ENCODE measurements at places on chromosomes 7 and 10.

DNA sequence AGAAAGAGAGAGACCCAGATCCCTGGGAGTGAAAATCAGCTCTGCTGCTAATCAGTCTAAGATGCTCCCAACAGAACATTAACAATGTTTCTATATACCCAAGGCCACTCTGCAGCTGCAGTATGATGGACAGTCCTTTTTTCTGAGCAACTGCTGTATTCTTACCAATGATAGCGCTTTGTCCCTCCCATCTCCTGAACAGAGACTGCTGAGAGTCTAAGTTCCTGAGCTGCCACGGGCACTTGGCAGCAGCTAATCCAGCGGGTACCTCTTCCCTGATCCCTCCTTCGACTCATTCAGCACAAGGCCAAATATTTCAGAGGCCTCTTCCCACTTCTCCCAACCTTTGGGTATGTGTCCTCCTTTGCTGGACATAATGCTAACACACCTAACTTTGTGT lies 7.7 kb downstream of the CPVL start:
- DNase-seq, result no peak

DNA sequence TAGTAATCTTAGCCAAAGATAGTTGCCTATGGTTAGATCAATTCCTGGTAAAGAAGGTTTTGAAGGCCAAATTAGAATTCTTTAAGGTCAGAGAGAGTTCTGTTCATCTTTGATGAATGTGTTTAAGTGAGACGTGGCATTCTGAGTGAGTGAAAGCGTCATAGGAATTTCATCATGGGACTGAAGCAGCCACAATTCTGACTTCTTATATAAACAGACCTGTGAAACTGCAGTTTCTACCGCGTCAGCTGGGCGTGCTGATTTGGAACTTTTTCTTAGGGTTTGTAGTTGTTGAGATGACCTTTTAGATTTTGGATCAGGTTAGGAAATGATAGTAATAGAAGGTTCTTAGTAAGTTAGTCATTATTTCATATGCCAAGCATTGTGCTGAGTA lies 103.8 kb downstream of the CNNM2 start:
- no peak for DNase-seq

GRCh38 chr10:16966991-16967865 lies 150.0 kb upstream of the RSU1 start:
- DNase-seq, result no peak

DNA sequence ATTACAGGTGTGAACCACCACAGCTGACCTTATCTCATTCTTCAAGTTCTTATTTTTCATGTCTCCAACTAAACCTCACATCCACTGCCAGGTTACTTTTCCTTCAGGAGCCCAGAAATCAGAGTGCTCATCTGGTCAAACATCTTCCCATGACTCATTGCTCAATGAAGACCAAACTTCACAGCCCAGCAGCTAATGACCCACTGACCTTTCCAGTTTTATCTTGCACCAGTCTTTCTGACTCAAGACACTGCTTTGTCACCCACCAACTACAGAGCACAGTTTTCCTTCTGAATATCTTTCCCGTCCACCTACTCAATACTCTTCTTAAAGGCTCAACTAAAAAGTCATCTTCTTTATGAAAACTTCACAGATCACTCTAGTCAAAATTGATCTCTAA lies 245.1 kb downstream of the CHCHD3 start:
- no peak for DNase-seq

- no peak for DNase-seq
Measured at GRCh38 chr10:71161425-71161824, 50.9 kb upstream of the UNC5B start.

GRCh38 chr10:14240253-14241189 lies 90.2 kb downstream of the FRMD4A start:
- no peak for DNase-seq

- no peak for DNase-seq
Measured at GRCh38 chr10:79223091-79224048, 123.9 kb upstream of the PPIF start.

- DNase-seq, result no peak
Measured at GRCh38 chr10:22927661-22928403, at the start of gene ARMC3. Gene ARMC3, plus strand, starts transcription at chr10:22928053. Its CDS starts 3,944 bp downstream, at chr10:22931997.

DNA sequence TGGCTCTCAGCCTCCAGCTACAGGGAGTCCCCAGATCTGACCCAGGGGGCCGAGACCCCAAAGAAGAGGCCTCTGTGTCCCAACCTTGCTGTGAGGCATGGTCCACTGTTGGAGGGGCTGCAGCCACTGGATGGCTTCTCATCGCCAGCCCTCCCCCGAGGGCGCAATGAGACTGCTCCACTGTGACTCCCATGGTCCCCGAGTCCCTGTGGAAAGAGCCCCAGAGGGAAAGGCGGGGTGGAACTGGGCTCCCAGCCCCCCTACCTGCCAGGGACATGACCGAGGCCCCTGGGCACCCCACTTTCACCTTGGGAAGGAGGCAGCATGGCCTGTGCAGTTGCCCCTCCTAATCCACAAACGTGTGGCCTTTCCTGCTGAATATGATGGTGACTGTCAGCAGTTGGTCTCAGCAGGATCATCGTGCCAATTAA lies 33.5 kb upstream of the RET start:
- no peak for DNase-seq

DNA sequence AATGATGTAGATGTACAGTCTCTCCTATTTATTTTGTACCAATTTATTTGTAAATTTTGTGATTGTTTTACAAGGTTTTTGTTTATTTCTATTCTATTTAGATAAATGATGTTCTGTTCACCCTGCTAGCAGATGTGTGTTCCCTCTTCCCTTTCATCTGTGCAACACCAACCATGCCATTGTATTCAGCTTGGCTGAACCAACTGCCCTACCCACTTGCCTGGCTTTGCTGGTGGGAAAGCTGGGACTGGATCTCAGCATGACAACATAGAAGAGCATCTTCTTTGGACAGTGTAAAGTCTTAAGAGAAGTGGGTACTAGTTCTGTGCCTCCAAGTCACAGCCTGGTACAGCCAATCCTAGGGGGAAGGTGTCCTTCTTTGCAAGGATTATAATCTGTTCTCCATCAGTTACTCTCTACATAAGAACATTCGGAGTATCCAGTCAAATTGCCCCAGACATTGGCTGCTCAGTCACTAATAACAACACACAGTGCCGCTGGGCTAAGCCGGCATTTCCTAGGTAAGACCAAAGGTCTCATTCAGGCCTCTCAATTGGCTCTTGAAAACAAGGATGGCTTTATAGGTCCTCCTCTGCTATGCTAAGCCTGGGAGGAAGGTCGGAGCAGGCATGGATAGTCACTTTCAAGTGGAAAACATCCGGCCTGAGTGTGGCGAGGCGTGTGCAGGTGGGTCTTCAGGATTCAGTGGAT lies 109.7 kb downstream of the NT5C2 start:
- DNase-seq, result no peak

DNA sequence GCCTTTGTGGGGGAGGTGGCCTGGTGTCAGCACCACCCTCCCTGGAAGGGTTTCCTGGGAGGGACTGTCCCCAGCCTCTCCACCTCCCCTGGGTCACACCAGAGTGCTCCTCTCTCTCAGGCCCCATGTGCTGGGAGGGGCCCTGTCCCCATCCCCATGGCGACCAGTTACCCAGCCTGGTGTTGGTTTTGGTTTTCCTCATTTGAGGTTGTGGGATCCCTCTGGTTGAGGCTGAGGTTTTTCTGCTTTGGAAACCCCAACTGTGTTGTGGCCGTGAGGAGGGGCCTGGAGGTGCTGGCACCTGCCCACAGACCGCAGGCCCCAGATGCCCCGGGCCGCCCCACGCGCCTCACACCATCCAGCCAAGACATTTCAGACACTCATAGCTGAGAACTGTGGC lies 106.3 kb downstream of the GRK5 start:
- no peak for DNase-seq

- no peak for DNase-seq
Measured at GRCh38 chr10:48944171-48944570, 4.5 kb upstream of the LRRC18 start.

- no peak for DNase-seq
Measured at GRCh38 chr7:94643771-94644545, 12.0 kb downstream of the SGCE start.
